Smooth muscle cell of the pulmonary artery (primary cell): ENCODE measurements at places on chromosomes 16 and 17. TPM values are rescaled to one million over a fixed set of nuclear protein-coding genes. Genes with fewer than 3 reads are reported as not detected.

The NPIPB12 gene
- total RNA-seq = 20.8 and 22.2 TPM in 2 replicates

The ALDH3A1 gene
- total RNA-seq = 1.8 and 11.5 TPM in 2 replicates

The HBA1 gene
- total RNA-seq = not detected in 2 replicates

The RRAD gene
- total RNA-seq = 14.9 and 36.8 TPM in 2 replicates

The TBC1D3B gene
- 1.5 and 4.9 TPM in 2 replicates for total RNA-seq

The NTN1 gene
- 0.26 and 1.3 TPM in 2 replicates for total RNA-seq

The KRT27 gene
- total RNA-seq = not detected in 2 replicates

The JMJD6 gene
- total RNA-seq = 22.4 and 23.0 TPM in 2 replicates

The USP31 gene
- 6.6 and 11.3 TPM in 2 replicates for total RNA-seq

The RNU2-1 gene
- total RNA-seq = not detected in 2 replicates
